Activated T-cell treated with anti-CD3 and anti-CD28 coated beads, Interleukin-2, amount 50 U/mL, for 72 hours (primary cell): ENCODE measurements at places on chromosomes 5 and 9.

DNA sequence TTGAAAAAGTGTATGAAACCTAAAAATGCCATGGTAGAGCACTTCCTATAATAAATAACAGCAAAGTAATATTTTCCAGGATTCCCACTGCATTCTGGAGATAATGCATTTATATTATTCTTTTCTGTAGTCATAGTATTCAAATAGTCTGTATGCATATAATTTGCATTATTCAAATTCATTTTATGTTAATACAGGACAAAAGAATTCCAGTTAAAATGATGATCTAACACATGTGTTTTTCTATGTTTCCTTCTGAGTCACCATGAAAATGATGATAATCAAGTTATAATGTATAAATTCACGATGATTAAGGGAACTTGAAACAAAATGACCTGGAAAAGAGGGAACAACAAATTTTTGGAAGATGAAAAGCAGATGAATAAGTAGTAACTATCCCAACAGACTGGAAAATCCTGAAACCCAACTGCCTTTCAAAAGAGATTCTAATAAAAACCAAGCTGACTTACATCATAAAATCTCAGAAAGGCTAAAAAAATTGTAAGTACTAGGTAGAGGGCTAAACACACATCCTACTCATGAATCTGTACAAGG lies 358.6 kb upstream of the PAPPA start:
- DNase-seq: no peak

- no peak for DNase-seq
These were observed 3.3 kb upstream of the RALGDS start for GRCh38 chr9:133124123-133124906.

DNA sequence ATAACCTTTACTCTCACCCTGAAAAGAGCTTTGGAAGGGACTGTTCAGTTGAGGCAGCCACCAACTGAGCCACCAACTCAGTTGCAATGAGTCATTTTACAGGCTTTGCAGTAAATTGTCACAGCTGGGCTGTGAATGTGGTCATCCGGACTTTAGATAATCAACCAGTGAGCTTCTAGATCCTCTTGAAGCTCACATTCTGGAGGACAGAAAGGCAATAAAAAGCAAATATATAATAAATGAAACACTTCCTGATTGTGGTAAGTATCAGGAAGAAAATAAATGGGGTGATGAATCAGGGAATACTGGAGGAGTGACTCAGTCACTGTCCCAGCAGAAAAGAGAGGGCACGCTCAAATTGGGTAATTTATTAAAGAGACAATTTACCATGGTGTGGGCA lies 13.2 kb upstream of the C5orf58 start:
- no peak for DNase-seq

GRCh38 chr5:146273109-146273508 lies 65.5 kb upstream of the POU4F3 start:
- DNase-seq: no peak

- DNase-seq: no peak
These were observed 62.2 kb upstream of the RNF38 start for GRCh38 chr9:36462245-36462644.

- no peak for DNase-seq
These were observed 200.1 kb downstream of the GADD45G start for GRCh38 chr9:89804766-89805531.

DNA sequence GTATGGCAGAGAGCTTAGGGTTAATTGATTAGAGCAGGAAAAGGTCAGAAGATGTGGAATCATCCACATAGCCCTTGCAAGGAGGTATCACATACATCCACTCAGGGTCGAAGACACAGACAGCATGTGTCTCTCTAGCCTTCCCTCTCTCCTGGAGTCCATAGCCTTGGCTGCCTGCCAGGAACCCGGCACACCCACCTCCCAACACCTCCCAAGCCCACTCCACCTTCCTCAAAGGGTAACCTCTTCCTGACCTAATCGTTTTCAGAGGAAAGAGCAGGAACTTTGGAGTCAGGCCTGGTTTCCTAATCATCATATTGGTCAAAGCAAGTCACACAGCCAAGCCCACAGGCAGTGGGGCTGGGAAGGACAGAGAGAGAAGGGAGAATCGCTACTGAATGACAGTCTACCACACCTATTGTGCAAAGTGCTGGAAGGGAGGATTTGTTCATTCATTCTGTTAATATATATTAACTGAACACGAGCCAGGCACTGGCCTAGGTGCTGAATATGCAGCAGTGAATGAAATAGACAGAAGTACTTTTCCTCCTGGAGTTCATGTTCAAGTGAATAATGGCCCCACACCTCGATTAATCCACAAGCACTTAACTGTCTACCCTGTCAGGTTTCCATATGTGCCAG lies 107.8 kb downstream of the KCNIP1 start:
- no peak for DNase-seq

- no peak for DNase-seq
These were observed 62.7 kb upstream of the PPP2CA start for GRCh38 chr5:134288610-134289009.

DNA sequence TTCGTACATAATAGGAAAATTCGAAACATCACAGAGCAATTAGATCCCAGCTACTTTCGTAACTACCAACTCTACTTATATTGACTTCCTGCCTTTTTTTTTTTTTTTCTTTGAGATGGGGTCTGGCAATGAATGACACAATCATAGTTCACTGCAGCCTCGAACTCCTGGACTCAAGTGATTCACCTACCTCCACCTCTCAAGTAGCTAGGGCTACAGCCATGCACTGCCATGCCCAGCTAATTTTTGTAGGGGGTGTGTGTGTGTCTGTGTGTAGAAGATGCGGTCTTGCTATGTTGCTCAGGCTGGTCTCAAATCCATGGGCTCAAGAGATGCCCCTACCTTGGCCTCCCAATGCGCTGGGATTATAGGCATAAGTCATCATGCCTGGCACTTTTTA lies 5.8 kb upstream of the PAIP2 start:
- DNase-seq: no peak

DNA sequence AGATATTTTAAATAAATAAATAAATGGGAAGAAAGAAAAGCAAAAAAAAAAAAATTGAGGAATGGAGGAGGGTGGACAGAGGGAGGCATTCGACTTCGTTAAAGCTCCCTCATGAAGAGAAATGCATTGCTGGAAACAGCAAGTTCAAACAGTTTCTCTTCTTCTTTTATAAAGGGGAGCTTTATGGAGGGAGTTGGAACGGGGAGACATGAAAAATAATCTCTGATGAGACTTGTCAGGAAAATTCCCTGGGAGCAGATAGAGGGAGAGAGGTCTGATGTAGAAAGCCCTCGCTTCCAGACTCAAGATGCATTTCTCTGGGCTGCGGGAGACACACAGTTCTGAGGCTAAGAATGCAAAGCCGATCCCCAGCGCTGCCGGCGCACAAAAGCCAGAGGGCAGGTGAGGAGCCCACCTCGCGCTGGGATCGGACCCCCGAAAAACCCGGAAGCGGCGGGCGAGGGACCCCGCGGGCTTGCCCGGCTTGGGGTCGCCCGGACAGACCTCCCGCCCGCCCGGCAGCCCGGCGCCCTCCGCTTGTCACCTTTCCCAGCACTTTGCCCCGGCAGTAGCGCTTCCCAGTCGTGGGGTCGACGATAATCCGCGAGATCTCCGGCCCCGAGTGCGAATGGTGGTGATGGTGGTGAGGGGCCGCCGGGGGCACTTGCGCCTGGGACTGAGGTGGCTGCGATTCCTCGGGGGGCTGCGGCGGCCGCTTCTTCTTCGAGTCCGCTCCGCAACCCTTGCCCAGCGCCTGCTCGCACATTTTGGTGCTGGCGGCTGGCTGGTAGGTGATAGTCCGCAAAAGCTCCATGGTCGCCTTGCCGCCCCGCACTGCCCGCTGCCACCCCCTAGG lies 512 bp downstream of the PLK2 start:
- no peak for DNase-seq

- DNase-seq: no peak
These were observed 144.6 kb upstream of the RPS23 start for GRCh38 chr5:82422751-82423181.

DNA sequence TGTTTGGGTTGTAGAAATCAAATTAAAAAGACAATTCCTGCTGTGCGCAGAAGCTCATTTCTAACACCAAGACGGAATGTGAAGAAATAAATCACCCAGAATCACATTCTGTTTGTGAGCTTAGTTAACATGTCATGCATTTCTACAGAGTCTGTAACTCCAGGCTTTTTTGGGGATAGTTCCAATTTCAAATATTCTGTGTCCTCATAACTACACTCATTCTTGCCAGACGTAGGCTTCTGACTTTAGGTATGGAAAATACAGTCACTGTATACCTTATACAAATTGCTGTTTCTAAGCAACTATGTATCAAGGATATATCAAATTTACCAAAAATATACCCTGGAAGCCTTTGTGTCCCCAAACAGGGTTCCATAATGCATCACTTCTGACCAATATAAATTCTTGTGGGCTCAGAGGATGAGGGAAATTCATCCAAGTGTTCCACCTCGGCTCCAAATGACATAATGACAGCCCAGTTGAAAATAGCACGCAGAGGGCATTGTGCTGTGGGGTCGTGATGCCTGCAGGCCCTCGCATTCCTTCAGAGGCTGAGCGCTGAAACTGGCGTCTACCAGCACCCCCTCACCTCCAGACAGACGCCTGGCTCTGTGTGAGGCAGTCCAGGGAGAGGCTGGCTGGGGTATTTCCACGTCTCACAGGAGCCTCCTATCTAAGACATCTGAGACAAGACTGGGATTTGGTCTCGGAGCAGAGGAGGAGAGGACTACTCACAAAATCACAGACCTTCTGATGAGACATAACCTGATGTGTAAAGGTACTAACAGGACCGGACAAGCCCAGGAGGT lies 79.8 kb downstream of the KLF4 start:
- no peak for DNase-seq

DNA sequence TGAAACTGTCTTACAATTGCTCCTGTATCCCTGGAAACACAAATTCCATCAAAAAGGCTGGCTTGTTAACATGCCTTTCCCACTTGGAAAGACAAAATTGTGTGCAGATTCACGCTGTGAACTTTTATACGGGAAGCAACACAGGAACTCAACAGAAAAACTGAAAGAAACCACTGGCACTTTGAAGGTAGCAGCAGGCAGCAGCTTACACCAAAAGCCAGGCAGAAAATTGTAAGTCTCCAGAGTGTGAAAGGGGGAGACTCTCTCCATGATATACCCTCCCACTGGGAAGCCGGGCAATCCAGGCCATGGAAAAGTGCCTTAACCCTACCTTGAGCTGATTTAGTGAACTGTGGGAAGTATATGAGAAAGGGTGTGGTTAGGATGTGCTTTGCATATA lies 943.7 kb downstream of the CDH18 start:
- DNase-seq: no peak

DNA sequence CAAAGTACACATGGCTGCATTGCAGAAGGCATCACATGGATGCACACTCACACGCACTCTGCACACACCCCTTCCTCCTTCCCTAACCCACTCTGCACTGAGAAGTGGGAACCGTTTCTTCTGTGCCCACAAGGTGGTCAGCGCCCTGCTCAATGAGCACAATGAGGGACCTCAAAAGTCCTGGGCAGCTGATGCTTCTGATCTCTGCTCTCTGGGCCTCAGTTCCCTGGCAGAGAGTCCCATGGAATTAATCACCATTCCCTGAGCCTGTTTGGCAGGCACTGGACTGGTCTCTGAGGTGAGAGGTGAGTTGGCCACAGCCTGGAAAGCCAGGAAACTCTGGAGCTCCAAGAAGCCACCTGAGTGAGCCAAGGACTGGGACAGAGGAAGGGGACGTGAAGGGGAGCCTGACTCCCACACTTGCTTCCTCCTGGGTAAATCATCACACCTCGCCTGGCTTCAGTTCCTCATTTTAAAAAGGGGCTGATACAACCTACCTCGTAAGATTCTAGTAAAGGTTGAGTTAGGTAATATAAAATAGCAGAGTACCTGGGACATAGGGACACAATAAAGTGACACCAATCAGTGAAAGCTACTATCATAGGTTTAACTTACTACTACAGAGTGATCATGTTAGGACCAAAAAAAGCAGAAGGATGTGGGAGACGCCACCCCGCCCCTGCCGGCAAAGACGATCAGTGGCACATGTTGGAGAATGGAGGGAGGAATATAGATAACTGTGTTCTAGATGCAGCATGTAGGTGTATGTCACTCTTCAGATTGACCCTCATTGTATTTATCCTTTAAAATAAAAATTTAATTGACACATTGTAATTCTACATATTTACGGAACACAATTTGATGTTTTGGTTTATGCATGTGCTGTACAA lies 21.1 kb upstream of the IGFBPL1 start:
- no peak for DNase-seq

DNA sequence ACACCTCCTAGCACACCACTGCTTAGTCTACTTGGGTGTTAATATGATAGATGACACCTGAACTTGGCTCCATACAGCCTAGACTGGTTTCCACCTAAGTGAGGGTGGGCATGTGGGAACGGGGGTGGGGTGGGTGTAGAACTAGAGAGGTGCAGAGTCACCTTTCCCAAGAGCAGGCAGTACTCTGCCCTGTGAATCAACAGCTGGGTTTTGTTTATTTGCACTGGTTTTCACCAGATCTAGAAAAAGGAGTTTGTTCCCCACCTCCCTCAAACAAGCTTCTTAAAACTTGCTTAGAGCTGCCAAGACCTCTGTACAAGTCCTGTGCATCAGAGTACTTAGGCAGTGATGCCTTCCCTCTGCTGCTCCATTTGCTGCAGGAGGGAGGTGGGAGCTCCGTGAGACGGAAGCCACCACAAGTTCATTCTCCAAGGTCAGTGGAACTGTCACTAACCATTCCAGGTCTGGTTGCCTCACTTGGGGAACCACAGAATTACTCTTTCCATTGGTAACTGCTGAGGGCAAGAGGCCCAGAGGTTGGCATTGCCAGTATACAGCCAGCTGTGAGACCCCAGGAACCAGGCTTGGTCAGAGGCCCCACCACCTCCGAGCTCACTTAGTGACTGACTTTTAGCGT lies 163.5 kb downstream of the NR3C1 start:
- no peak for DNase-seq

GRCh38 chr9:129610473-129611306 lies 10.2 kb downstream of the C9orf50 start:
- DNase-seq: peak; percentile 77

- no peak for DNase-seq
These were observed 19.8 kb downstream of the CORO2A start for GRCh38 chr9:98172604-98173003.

GRCh38 chr9:137423514-137424291 lies 510 bp downstream of the NOXA1 start:
- no peak for DNase-seq

- DNase-seq: no peak
These were observed 52.7 kb upstream of the OTULINL start for GRCh38 chr5:14528926-14529325.

DNA sequence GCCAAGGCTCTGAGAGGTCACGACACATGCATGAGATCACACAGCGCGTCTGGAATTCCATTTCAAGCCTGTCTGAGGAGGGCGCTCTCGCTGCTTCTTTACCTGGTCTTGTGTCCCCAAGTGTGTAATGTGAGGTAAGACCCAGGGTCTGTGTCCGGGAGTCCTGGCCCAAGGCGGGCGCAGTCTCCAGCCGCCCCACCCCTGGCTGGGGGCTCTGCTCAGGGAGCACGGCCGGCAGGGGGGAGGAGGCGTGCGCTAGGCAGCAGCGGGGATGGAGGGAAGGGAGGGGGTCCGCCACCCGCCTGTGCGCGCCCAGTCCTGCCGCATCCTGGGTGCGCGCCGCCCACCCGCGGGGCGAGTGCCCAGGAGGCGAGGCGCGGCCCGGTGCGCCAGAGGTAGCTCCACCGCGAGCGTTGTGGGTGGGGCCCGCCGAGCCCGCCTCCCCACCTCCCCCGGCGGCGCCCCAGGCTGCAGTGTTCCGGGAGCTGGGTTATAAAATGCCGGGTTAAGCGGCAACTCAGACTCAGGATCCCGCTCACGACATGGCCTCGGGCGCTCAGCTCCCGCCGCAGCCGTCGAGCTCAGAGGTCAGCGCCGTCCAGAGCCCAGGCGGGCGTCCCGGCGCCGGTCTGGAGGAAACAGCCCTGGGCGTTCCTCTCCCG lies at the start of gene CCNI2:
CCNI2 (plus strand) TSS at position 473 of the 662 bp plus-strand sequence; CDS start at position 543, 70 bp downstream.
- peak; percentile 70 for DNase-seq
